Activated T-cell treated with anti-CD3 and anti-CD28 coated beads, Interleukin-2, amount 50 U/mL, for 24 hours (primary cell): ENCODE measurements at places on chromosomes 13 and 19.

GRCh38 chr13:36377826-36378468, 31.8 kb upstream of the SPART start:
- DNase-seq, result no peak

DNA sequence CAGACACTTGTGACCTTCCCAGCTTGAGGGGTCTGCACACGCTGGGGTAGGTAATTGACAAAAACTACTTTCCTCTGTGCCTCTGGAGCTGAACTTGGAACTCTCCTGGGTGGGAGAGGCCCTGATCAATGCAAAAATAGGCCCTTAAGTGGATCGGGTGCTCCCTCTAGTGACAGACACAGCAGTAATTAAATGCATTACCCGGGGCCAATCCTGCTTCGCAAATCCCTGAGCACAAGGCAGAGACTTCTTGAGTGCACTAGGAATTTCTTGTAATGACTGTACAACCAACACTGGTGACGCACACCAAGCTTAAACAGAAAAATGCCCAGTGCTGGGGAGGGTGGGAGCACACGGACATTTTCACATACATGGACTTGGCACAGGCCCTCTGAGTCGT, 10.6 kb upstream of the UBE2S start:
- DNase-seq, result peak; percentile 50

DNA sequence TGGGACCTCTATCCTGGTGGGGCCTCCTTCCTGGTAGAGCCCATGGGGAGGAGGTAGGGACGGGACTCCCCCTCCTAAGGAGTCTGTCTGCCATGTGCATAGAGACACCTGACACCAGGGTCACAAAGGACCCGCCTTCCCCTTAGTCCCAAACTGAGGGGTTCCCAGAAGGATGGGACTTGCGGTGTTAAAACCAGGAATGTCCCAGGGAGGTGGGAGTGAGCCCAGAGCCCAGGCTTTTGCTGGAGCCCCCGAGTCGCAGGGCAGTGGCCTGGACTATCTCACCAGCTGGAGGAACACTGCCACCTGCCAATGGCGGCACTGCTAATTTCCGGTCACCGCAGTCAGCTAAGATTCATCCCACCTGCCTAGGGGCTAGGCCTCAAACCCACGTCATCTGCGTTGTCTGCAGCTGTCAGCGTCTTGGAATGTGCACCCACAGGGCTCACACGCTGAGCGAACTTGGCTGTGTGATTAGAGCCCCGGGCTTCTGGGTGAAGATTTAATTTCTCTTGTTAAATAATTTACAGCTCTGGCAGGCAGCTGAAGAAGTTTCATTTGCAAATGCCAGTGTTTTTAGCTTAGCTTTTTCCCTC, 31.9 kb upstream of the ATP11A start:
- no peak for DNase-seq

DNA sequence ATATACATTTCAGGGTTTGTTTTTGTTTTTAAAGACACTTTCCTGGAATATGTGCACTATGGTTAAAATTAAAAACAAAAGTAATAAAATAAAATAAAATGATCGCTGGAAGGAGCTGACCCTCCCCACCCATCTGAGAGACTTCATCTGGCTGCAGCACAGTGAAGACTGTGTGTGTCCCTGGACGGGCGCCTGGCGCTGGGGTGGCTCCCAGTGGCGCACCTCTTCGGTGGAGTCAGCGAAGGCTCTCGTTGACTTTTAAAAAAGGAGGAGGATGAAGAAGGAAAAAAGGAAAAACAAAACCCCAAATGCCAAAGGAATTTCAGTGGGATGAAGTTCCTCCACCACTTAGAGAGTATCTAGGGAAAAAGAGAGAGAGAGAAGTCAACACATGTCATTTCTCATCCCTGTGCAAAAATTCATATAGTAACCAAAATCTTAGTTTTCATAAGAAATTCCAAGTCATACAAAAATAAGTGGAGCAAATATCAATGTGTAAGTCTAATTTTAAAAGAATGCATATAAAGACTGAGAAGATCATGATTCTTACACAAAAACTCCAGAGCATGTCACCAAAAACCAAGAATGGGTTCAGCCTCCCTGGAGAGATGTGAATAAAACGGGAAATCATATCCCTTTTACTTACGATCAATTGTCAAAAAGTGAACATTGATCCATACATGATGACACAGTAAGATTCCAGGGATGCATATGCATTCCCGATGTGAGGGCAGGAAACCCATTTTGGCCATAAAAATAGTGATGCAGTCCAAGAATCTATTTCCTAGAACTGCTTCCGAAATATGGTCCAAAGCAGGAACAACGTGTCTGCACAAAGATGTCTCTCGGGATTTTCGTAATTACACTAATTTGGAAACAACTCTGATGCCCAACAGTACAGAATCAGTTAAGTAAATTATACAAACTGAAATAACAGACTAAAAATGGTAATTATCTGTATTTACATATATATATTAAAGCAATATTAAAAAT, 123.8 kb downstream of the STK24 start:
- DNase-seq, result no peak

- DNase-seq, result no peak
These were observed 256.9 kb downstream of the TEX29 start for GRCh38 chr13:111577208-111577828.

GRCh38 chr13:42539670-42540069, 34.3 kb upstream of the TNFSF11 start:
- DNase-seq, result no peak

DNA sequence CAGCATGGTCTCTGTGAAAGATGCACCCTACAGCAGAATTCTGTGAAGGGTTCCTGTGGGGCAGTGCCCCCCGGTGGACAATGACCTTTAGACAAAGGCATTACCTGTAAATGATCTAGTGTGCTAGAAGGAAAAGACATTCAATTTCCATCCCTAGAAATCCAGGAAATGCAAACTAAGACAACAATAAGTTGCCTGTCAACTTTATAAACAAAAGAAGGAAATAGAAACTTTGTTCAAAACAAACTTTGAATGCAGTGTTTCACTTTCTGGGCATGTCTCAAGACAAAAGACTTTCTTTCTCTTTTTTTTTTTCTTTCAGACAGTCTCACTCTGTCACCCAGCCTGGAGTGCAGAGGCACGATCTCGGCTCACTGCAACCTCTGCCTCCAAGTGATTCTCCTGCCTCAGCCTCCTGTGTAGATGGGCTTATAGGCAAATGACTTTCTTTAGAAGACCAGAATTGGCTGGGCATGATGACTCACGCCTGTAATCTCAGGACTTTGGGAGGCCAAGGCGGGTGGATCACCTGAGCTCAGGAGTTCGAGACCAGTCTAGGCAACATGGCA, 15.5 kb downstream of the TEX101 start:
- DNase-seq, result no peak

GRCh38 chr13:99157046-99157445, 43.6 kb upstream of the UBAC2 start:
- no peak for DNase-seq

DNA sequence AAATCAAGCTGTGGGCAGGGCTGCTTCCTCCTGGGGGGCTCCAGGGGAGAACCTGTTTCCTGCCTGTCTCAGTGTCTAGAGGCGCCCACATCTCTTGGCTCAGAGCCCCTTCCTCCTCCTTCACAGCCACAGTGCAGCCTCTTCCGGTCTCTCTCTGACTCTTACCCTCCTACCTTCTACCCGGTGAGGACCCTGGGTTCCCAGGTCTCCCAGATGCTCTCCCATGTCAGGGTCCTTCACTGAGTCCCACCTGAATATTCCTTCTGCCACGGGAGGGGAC, 153.1 kb downstream of the KDM4B start:
- DNase-seq, result no peak

- no peak for DNase-seq
These were observed 276.6 kb upstream of the ZNF507 start for GRCh38 chr19:32068793-32069192.

- no peak for DNase-seq
These were observed 14.2 kb downstream of the ZAR1L start for GRCh38 chr13:32300920-32301319.
